Vagina (tissue), 2 donors: ENCODE measurements at places on chromosomes 6 and 20.

GRCh38 chr20:62022575-62023139 lies 43.0 kb downstream of the TAF4 start:
- no peak for DNase-seq

DNA sequence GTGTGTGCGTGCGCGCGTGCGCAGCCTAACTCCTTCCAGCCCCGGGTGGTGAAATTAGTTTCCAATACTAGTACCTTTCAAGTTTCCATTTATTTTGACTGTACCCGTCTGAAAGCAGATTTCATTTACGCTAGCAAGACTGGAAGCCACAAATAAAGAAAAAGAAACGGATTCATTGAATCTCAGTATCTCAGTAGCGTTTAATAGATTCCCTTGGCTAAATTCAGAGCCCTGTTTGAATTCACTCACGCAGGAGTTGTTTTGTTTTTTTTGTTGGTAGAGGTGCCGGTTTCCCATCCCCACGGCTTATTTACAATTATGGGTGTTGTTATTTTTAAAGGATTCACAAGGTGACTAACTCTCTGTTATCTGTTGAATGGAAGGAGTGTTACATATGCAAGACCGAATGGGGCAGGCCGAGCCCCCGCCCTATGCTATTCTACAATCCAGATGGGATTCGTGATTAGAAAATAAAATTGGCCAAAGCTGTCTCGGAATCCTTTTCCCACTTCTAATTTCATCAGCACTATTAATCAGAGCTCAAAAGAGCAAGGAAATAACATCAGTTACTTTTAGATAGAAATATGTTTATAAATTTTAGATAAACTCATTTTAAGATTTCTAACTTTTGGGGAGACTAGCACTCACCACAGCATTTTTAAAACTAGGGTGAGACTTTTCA lies 2.3 kb upstream of the INSM1 start:
- no peak for DNase-seq

DNA sequence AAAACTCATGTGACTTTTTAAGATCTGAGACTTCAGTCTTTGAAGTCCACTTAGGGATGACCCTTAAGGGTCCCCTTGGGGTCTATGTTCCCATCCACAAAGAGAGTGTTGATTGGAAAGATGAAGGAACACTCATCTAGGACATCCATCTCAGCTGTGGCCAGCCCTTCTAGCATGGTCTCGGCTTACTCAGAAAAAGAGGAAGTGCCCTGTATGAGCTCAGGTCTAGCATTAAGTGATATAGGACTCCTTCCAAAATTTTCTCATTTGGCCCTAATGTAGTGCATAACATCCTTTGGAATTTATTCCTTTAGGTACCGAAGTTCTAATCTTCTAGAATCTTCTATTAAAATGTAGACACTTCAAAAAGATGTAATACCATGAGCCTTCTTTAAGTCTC lies 77.4 kb downstream of the NDUFAF5 start:
- no peak for DNase-seq

DNA sequence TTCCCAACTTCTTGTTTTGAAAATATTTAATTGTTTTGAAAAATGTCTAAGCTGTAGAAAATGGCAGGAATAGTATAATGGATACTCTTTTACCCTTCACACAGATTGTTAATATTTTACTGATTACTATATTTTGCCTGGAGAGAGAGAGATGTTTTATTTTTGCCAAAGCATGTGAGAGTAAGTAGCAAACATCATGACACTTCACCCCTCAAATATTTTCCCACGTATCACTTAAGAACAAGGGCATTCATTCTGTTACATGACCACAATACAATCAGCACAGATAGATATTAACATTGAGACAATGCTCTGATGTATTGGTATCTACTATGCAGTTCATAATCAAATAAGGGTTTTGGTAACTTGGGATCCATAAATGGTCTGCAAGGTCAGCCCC lies 116.5 kb downstream of the CCDC170 start:
- DNase-seq: no peak

DNA sequence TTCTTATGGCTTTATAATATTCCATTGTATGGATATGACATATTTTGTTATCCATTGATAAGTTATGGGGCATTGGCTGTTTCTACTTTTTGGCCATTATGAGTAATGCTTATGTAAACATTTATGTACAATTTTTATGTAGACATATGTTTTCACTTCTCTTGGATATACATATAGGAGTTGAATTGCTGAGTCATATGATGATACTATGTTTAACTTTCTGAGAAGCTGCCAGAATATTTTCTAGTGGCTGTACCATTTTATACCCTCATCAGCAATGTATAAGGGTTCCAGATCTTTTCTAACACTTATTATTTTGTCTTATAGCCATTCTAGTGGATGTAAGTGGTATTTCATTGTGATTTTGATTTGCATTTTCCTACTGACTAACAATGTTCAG lies 23.1 kb downstream of the OTOR start:
- no peak for DNase-seq

DNA sequence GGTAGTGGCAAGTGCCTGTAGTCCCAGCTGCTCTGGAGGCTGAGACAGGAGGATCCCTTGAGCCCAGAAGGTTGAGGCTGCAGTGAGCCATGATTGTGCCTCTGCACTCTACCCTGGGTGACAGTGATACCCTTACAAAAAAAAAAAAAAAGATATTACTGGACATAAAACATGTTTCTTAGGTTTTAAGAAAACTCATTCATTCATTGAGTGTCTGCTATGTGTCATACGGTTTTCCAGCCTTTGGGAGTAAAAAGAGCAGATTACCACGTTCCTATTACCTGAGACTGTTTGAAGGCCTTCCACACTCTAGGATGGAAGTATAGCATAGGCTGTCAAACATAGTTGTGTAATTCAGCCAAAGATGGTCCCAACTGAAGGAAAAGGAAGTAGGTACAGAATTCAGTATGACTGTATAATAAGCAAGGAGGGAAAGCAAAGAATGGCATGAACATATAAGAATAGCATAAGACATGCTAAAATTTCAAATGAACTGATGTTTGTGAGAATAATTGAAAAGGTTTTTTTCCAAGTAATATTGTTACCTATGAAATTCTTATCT lies 22.0 kb downstream of the STXBP5 start:
- no peak for DNase-seq

- DNase-seq: no peak
Observed at GRCh38 chr20:51357543-51357942, 185.0 kb downstream of the NFATC2 start.

- no peak for DNase-seq
Observed at GRCh38 chr20:51784299-51784698, 16.1 kb upstream of the ATP9A start.

GRCh38 chr6:143110996-143111395 lies 50.3 kb downstream of the AIG1 start:
- no peak for DNase-seq
